RWPE2 (cell line): ENCODE measurements at places on chromosomes 3 and 15.

DNA sequence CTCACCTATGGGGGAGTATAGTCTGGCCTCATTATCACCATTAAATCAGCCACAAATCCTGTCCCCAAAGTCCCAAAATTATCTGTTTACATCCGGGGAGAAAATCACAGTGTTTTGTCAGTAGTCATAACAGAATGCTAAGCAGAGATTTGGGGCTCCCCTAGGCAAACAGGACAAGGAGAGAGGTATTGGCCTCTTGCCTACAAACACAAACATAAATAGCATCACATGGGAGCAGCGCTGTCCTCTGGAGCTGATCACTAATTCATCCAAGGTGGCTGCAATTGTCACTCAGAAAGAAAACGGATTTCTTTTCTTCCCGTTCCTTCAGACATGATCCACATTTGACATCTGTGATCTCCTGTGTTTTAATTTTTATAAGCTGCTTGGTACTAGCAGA, 1028.1 kb downstream of the NTRK3 start:
- no peaks in the 10 kb centered on the region for H3K27me3 ChIP-seq
- no peak overlapping the region for H3K27ac ChIP-seq
- no peak overlapping the region for H3K4me3 ChIP-seq
- H3K4me1 ChIP-seq: no peaks in the 10 kb centered on the region
- H3K36me3 ChIP-seq: no peaks in the 10 kb centered on the region
- DNase-seq: no peak

DNA sequence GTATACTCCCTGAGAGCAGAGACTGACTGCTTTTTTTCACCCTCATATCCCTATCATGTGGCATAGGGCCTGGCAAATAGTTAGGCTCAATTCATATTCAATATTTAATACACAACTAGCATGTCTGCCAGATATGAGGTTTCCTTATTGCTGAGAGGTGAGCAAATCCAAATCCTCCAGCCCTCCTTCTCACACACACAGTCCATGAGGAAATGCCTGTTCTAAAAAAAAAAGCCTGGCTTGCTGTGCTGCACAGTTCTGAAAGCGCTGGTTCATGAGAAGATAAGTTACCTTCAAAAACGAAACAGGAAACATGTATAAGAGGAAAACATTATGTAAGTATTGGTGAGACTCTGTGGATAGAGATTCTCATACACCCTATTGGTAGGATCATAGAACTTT, 15.5 kb upstream of the ACAP2 start:
- no peaks in the 10 kb centered on the region for H3K36me3 ChIP-seq
- no peak for DNase-seq
- H3K4me1 ChIP-seq: no peaks in the 10 kb centered on the region
- H3K4me3 ChIP-seq: no peak overlapping the region
- no peaks in the 10 kb centered on the region for H3K27me3 ChIP-seq

GRCh38 chr15:88954431-88955277, 41.5 kb upstream of the MFGE8 start:
- no peaks in the 10 kb centered on the region for H3K36me3 ChIP-seq
- DNase-seq: no peak
- no peaks in the 10 kb centered on the region for H3K27me3 ChIP-seq
- H3K27ac ChIP-seq: no peak overlapping the region
- H3K4me3 ChIP-seq: no peak overlapping the region

DNA sequence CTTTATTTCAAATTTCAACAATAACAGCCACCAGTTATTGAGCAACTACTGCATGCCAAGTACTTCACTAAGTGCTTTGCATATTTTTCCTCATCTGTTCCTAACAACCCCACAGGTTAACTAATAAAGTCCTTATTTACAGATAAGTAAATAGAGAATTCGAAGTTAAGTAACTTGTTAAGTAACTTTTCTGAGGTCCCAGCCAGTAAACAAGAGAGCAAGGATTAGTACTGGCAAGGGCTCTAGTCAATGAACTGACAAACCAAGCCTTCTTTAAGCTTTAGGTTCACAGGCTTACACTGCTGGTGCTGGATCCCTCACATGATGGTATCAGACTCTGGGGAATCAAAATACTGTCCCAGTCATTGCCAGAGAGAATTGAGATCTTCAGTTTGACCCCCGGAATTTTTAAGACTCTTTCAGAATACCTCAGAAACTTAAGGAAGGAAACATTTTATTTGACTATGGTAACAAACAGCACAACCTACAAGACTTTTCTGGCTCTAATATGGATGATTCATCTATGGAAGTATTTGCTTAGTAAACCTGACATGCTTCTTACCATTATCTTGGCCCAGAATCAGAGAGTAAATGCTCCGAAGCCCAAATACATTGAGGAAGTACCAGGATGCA, 16.5 kb downstream of the EMC3 start:
- H3K4me1 ChIP-seq: peaks cover 20% of the 10 kb centered on the region
- H3K27ac ChIP-seq: peak overlapping the region; percentile 60
- DNase-seq: no peak

GRCh38 chr15:68818769-68819494, 1.8 kb downstream of the ANP32A start:
- 0 out of 2 replicates have a peak, but pooled peaks cover 5% of the 10 kb centered on the region for H3K36me3 ChIP-seq
- H3K27me3 ChIP-seq: no peaks in the 10 kb centered on the region
- H3K27ac ChIP-seq: peak overlapping the region; percentile 76
- peaks cover 22% of the 10 kb centered on the region for H3K4me1 ChIP-seq

DNA sequence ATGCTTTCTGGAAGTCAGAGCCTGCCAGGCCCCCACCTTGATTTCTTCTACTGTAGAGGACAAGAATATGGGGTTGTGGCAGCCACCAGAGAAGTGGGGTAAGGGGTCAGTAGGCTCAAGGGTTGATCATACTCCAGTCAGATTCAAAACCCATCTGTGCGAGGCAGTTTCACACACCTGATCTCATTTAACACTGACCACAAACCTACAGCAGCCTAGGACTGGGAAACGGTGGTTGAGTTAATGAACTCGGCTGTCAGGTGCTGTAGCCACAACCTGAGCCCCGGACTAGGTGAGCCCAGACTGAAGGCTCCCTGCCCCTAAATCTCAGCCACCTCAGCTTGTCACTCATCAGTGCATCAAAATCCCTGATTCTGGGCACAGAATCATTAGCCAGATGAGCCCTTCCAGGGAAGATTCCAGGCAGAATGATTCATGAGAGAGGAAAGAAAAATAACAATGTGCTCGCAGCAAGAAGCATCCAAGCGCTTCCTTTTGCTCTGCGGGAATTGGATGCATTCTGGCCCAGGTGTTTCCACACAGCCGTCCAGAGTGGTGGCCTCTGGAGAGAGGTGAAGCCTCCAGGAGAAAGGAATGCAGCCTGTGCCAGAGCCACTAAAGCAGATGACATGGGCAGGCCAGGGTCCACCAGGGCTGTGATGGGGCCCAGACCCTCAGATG, 102.1 kb downstream of the SRGAP3 start:
- no peak for DNase-seq
- H3K4me1 ChIP-seq: peaks cover 40% of the 10 kb centered on the region
- H3K36me3 ChIP-seq: no peaks in the 10 kb centered on the region
- H3K27me3 ChIP-seq: no peaks in the 10 kb centered on the region
- no peak overlapping the region for H3K4me3 ChIP-seq
- H3K27ac ChIP-seq: peak overlapping the region; percentile 51

DNA sequence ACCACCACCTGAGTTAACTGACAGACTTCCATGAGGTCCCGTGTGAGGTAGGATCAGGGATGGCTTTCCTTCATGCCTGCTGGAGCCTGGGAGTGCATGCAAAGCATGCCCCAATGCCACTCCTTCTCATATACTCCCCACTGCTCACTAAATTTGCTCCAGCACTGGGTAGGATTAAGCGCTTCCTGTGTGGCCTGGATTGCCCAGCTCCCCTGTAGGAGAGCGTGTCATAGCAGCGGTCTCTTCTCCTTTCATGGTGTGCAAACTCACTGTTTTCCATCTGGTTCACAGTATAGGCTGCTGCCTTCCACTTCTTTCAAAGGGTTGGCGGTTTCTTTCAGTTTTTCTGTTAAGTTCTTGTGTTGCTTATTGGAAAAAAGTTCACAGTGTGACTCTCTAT, 34.1 kb upstream of the ABI3BP start:
- H3K27ac ChIP-seq: no peak overlapping the region
- DNase-seq: no peak
- peaks cover 6% of the 10 kb centered on the region for H3K4me1 ChIP-seq
- H3K36me3 ChIP-seq: no peaks in the 10 kb centered on the region
- H3K27me3 ChIP-seq: no peaks in the 10 kb centered on the region
